Activated B cell treated with CpG ODN at 0.5 μM for 24 hours (primary cell): ENCODE measurements at places on chromosomes 7 and 10.

DNA sequence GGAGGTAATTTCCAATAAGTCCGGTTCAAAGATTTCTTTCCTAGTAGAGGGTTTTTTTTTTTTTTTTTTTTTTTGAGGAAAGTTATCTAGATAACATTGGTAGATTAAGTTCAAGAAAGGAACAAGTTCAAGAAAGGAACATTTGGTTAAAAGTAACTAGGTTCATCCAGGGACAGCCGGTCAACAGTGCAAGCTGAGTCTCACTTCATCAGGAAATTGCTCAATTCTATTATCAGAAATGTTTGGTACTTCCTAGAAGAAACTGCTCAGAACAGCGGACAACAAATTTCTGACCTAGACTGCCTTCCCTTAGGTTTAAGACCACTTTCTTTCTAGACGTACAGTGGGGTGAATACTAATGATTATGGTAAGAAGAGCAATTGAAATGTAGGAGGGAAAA, 3.7 kb upstream of the IL2RA start:
- DNase-seq, result no peak

- DNase-seq, result no peak
Measured at GRCh38 chr7:25263337-25263736, 35.1 kb upstream of the NPVF start.

- no peak for DNase-seq
Measured at GRCh38 chr7:151744051-151744580, 132.8 kb downstream of the PRKAG2 start.

DNA sequence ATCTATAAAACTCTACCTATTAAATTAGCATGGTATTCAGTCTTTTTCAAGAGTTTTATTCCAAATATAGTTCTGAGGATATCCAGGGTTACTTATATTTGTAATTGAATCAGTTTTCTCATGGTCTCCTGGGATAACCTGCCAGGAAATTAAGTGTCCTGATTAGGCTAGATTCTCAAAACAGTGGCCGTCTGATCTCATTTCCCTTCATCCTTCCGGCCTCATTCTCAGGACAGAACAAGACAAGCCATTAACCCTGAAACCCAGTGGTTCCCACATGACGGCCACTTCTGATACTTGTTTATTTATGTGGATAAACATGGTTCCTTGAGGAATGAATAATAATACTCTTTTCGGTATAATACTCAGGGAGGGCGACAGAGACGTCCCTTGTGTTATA, 417.6 kb upstream of the POT1 start:
- DNase-seq, result no peak

DNA sequence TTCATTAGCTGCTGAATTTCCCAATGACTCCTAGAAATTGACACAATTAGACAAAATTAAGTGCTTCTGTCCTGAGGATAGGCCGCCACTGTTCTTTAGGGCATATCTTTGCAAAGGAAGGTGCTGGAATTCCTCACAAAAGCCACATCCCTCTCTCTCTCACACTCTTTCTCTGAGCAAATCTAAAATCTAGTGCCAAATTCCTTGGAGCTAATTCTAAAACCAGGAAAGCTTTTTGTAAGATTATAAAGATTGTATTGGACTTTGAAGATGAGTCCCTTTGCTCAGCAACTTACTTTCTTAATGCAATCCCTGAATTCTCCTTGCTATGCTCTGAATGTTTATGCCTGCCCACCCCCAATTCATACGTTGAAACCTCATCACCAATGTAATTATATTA, 288.9 kb downstream of the KCNMA1 start:
- DNase-seq, result no peak

DNA sequence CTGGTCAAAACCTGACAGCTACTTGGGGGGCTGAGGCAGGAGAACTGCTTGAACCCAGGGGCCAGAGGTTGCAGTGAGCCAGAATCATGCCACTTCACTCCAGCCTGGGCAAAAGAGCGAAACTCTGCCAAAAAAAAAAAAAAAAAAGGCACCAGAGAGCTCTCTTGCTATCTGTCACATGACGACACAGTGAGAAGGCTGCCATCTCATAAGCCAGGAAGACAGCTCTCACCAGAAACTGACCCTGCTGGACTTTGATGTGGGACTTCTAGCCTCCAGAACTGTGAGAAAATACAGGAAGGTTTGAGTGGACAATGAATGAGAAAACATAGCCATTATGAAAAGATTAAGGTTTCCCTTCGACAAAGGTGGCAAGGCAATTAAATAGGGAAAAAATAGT, 51.1 kb upstream of the KCNIP2 start:
- no peak for DNase-seq

DNA sequence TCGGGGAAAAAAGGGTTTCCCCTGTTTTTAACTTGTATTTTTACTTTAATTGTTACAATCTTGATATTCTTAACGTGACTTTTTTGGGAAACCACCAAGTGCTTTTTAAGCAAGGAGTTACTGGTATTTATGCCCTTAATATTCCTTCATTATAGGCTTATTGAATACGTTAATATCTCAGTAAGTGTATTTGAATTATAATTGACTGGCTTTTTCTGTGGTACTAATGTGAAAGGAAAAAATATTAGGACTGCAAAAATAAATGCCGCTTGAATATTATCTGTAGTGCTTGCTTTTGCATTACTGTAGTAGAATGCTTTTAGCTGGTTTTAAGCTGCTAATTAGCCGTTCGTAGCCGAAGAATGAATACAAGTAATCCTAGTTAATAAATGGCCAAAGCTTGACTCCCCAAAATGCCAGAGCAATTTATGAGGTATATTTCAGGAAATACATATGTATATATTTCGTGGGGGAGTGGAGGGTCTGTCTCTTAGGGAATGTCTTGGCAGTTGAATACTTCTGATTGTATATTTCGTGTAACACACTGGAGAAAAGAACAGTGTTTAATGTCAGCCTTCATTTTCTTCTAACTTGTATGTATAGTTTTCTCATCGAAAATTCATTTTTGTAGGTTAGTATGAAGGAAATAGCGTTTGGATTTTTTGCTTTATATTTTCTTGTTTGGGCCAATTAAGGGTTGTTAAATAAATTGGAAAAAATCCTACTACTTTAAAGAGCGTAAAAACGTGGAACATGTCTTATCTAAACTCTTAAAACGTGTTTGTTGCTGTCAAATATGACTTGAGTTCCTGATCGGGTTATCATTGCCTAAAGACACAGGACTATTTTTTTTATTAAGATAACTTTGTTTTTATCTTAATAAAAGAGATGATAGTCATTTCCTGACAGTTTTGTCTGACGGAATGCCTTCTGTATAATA, 1.5 kb downstream of the PDCD4 start:
- no peak for DNase-seq

GRCh38 chr7:134444961-134445315, 14.0 kb downstream of the AKR1B1 start:
- DNase-seq, result no peak

DNA sequence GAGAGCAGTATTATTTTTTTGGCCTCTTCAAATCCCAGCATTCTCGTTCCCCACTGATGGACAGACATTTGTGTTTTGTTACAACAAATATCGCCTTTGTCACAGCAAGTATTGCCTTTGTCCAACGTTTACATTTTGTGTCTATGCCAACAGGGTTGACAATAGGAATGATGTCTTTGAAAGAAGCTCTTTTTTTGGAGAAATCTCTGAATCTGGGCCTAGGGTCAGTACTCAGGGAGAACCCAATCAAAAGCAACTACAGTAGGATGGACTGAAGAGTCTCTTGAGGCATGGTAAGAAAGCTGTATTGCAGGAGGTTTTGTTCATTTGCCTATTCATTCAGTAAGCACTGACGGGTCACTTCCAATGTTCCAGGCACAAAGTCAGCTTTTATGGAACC, 57.7 kb upstream of the KLF14 start:
- DNase-seq, result no peak

GRCh38 chr10:79488336-79488735, 24.0 kb upstream of the EIF5AL1 start:
- no peak for DNase-seq

DNA sequence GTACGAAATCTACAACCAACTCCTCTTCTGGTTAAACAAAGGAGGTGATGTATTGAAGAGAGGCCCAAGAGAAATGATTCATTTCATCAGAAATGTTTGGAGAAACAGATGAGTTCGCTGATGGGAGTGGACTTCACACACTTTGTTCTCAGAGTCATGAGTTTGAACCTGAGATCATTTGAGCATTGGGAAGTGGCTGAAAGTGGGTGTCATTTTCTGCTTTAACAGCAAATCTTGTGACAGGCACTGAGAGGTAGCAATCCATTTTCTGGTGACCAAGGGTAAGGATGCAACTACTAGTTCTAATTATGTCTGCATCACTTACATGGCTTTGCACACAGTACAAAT, 51.4 kb downstream of the RBM20 start:
- no peak for DNase-seq

- no peak for DNase-seq
Measured at GRCh38 chr10:65340340-65340739, 1585.5 kb upstream of the LRRTM3 start.

- DNase-seq, result no peak
Measured at GRCh38 chr7:95907337-95907736, 135.0 kb downstream of the DYNC1I1 start.
